ENCODE measurements at places on chromosomes 6 and 20.

- peak; percentile 82 for DNase-seq
Measured at GRCh38 chr6:25138233-25138933, 140.8 kb upstream of the CARMIL1 start.

DNA sequence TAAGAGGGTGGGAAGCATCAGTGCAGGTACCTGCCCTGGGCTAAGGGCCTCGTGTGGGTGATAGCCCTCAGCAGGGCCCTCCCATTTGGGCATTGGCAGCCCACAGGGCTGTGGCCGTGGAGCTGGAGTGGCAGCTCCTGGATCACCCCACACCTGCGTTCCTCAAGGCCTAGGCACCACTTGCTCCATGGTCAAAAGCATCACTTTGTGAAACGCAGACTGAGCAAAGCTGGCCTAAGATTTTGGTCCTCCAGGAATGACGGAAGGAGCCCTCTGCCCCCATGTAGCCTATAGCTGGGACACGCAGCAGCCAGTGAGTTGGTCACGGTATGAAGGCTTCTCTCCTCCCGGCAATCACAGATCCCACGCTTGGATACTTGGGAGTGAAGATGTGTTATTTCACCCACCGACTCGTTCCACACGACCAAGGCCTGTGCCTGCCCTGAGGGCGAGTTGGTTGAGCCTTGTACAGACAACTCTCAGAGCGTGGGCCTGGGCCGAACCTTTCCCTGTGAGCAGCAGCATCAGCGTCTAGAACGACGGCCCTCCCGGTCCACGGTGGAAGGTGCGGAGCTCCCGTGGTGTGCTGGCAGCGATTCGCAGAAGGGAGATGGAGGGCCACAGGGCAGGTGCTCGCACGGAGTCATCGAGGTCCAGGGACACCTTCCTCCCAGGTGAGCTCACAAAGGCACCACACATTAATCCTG, 39.7 kb downstream of the THBS2 start:
- no peak for DNase-seq

- no peak for DNase-seq
Measured at GRCh38 chr6:133227344-133227743, 13.8 kb upstream of the EYA4 start.

- no peak for DNase-seq
Measured at GRCh38 chr20:47058236-47058635, 163.6 kb downstream of the EYA2 start.

- DNase-seq, result no peak
Measured at GRCh38 chr20:22675341-22675740, 91.0 kb upstream of the FOXA2 start.

GRCh38 chr6:18413381-18413780, 26.2 kb downstream of the RNF144B start:
- DNase-seq, result no peak

DNA sequence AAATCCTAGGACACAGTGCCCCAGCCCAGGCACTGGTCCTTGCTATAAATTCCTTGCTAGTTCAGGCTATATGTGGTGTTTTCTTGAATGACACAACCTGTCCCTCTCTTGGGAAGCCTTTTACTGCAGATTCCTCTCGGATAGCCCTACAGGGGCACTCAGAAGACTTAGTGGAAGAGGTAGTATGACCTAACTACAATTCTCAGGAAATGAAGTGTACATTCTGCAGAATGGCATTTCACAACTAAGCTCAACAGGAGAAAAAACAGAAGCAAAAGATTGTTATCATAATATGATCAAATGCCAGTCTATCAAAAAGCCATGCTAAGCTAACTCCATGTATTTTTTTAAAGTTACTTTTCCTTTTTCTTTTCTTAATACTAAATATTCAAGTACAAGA, 66.3 kb upstream of the FBXL4 start:
- no peak for DNase-seq

- no peak for DNase-seq
Measured at GRCh38 chr6:82924799-82925535, 140.7 kb downstream of the UBE3D start.

- no peak for DNase-seq
Measured at GRCh38 chr6:108596956-108597355, 36.2 kb downstream of the FOXO3 start.

- no peak for DNase-seq
Measured at GRCh38 chr20:4116091-4116490, 100.7 kb upstream of the RNF24 start.

All from muscle of arm (tissue), 14 donors.